Posterior vena cava (tissue), 2 donors: ENCODE measurements at places on chromosomes 7 and 10.

DNA sequence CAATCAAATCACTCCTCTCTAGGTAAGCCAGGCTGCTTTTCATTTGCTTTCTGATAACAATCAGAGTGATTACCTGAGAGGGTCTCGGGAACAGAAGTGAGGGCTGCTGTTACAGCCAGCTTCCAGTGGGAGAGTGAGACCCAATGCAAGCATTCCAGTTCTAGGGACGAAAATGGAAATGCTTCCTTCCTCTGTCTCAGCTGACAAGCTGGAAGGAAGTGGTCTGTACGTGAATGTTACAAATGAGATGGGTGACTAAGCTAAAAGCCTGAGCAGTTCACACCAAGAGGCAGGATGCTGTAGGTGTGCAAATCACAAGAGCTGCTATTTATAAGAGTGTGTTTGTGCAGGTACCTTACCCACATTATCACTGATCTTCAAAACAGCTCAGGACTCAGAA lies 772.4 kb downstream of the GRID1 start:
- no peak for DNase-seq

DNA sequence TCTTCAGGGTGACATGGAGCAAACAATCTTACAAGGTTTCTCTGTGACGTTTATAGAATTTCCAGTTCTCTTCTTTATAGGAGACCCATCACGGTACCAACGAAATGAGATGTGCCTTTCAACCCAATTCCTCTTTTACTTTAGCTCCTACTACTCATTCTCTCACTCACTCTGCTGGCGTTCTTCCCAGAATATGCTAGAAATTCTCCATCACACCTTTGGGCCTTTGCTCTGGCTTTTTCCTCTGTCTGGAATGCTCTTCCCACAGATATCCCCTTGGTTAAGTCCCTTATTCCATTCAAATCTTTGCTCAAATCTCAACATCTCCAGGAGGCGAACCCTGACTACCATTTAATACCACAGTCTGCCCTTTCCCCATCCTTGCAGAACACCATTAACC lies 39.0 kb downstream of the SEMA3C start:
- DNase-seq = no peak

DNA sequence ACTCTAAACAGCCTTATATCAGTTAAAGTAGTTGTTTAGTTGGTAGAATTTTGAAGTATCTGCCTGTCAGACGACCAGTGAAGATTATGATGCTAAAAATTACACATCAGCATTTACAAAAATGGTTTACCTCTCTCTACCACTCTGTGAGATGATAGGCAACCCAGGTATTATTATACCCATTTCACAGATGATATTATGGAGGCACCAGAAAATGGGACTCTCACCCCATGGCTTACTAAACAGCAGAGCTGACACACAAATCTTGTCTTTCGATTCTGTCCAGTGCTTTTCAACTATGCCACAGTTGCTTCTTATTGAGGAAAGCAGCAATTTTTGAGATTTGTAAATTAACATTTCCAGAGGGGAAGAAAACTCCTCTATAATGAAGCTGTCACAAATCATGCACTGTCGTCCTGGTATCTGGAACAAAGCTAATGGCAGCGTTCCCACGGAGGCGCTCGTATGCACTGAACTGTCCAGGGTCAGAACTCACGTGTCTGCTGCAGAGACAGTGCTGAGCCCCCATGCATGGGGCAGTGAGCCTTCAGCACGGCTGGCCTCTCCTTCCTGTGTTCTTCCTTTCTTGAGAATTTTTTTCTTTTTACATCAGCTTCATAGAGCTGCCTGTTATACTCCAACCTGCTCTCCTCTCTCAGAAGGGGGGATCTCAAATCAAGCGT lies 381.1 kb downstream of the SDK1 start:
- no peak for DNase-seq

DNA sequence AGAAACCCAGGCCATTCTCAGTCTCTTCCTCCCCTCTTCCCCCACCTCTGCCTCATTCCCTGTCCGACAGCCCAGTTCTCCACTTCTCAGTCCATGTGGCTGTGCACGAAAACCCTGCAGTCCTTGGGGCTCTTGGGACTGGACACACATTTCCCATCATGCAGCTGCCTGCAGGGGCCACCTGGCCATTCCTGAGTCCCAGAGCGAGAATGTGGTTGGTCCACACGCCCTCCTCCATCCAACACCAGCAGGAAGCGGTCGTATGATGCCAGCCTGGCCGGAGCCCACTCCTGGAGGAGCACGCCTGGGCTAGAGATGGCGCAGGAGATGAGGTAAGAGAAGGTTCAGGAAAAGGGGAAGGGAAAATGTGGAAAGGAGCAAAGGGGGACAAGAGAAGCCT lies 222.5 kb downstream of the USP6NL start:
- DNase-seq = peak; percentile 65

DNA sequence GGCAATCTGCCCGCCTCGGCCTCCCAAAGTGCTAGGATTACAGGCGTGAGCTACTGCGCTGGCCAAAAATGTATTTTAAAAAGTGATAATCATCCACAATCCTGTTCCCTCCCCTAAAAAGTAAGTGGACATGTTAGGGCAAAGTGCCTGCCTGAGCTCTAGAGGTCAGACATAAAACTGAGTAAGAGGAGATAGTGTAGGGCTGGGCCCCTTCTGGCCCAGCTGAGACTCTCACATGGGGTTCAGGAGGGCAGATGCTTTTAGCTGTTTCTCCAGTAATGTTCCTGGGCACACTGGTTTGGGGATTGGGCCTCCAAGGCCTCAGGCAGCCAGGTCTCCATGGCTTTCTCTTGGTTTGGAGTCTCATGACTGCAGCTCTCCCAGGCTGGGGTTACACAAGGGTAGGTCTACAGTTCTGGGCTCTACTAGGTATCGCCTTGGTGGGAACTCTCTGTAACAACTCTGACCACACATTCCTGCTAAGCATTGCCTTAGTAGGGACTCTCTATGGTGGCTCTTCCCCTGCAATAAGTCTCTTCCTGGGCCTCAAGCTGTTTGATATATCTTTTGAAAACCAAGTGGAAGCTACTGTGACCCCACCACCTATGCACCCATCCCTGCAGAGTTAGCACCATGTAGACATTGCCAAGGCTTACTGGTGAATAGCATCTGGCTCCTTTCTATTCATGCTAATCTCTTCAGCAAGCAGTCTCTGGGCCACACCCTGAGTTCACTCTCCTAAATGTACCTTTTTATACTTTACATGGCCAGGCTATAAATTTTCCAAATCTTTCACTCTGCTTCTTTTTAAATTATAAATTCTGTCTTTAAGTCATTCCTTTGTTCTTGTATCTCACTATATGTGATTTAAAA lies 6.9 kb upstream of the NUDCD3 start:
- no peak for DNase-seq

DNA sequence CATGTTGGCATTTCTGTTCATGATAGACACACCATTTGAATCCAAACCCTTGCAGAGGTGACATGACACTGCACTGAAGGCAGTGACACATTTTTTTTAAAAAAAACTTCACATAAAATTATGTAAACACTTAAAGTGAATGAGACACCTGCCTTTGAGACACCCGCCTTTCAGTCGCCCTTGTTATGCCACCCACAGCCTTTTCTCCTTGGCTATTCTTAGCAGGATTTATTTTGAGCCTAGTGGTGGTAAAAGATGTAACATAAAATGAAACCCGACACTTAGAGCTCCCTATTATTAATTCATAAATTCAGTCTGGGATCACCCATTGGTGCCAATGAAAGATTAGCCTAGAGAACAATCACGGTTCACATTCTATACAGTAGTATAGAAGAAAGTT lies 161.3 kb downstream of the DYNC1I1 start:
- DNase-seq = no peak

GRCh38 chr7:42174391-42174912 lies 62.6 kb downstream of the GLI3 start:
- DNase-seq = no peak

GRCh38 chr7:79979437-79979836 lies 155.2 kb upstream of the GNAI1 start:
- DNase-seq = no peak

GRCh38 chr10:44253769-44254462 lies 131.0 kb downstream of the CXCL12 start:
- peak; percentile 86 for DNase-seq

DNA sequence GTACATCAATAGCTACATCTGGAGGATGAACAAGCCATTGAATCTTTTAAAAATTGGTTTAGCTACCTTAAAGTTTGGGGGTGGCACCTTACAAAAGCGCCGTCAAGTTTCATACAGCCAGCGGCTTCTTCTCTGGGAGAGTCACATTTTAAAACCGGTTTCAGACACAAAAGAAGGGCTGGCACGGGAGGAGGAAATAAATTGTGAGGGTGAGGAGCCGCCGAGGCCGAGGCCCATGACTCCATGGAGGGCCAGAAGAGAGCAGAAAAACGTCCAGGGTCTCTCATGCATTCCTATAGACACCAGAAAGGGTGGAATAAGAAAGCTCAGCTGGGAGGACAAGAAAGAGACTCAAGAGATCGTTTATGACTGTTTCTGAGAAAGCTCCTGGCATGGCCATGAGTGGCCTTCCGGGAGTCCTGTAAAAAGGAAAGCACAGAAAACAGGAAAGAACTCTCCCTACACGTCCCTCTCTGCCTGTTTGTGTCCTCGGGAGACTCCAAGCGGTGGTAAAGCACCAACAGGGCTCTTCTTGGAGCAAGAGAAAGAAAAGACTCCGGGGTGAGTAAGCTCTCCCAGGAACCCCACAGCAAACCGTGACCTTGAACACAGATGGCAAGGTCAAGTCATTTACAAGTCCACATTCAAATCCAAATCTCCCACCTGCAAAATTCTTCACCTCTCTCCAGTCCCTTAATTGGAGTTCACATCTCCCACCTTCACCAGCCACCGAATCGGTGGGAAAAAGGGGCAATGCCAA lies 1.8 kb downstream of the FRAT2 start:
- DNase-seq = peak; percentile 75

DNA sequence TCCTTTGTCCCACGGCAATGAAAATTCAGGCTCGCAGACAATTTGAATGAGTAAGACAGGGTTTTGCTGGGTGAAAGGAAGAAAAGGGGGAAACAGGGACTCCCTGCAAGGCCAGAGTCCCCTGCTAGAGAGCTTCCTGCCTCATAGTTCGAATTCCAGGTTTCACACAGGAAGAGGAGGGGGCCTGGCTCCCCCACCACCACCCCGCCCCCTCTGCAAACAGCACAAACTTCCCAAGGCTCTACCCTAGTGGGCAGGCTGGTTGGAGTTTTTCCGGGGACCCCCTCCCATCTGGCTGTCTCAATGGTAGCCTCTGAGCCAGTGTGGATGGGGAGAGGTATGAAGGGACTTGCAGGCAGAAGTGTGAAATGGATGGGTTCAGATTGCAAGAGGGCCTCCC lies 57.4 kb upstream of the NEBL start:
- no peak for DNase-seq

- no peak for DNase-seq
Measured at GRCh38 chr7:55021053-55021452, 2.2 kb downstream of the EGFR start.

- DNase-seq = no peak
Measured at GRCh38 chr7:91892099-91892705, 11.7 kb upstream of the MTERF1 start.

GRCh38 chr7:106521541-106521940 lies 139.4 kb downstream of the CCDC71L start:
- DNase-seq = no peak

- DNase-seq = no peak
Measured at GRCh38 chr7:41900532-41900931, 197.6 kb upstream of the INHBA start.

- no peak for DNase-seq
Measured at GRCh38 chr10:128897401-128898129, 569.5 kb upstream of the MGMT start.

- peak; percentile 47 for DNase-seq
Measured at GRCh38 chr10:47033081-47033480, 121.9 kb downstream of the PTPN20 start.

DNA sequence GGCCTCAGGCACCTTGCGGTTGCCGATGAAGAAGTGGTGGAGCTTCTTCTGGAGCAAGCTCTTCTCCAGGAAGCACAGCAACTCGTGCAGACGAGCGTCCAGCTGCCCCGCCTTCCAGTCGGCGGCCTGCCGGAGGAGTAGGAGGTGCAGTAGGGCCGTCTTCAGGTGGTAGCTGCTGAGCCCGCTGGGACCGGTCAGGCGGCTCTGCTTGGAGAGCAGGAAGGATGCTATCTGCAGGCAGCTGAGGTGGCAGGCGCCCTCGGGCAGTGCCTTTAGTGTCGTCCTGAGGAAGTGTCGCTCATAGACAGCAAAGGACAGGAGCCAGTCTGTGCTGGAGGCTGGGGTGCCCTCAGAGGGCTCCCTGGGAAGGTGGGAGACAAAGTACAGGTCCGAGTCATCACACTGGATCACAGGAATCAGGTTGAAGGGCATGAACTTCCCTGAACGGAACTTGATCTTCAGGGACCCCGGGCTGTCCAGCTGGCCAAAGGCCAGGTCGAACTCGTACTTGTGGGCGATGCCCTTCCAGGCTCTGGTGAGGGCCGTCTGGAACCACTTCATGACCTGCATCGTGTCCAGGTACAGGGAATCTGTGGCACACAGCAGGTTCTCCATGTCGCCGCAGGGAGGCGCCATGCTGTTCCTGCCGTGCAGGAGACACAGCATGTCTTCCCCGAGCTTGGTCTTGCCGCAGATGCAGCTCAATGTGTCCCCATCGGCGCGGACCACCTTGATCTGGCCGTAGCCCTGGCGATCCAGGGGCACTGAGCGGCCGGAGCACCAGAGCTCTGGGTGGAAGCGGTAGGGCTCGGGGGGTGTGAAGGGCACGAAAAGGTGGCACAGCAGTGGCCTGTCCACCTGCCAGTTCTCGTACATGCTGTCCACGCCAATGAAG lies 23.4 kb downstream of the ITPRIP start:
- DNase-seq = no peak

DNA sequence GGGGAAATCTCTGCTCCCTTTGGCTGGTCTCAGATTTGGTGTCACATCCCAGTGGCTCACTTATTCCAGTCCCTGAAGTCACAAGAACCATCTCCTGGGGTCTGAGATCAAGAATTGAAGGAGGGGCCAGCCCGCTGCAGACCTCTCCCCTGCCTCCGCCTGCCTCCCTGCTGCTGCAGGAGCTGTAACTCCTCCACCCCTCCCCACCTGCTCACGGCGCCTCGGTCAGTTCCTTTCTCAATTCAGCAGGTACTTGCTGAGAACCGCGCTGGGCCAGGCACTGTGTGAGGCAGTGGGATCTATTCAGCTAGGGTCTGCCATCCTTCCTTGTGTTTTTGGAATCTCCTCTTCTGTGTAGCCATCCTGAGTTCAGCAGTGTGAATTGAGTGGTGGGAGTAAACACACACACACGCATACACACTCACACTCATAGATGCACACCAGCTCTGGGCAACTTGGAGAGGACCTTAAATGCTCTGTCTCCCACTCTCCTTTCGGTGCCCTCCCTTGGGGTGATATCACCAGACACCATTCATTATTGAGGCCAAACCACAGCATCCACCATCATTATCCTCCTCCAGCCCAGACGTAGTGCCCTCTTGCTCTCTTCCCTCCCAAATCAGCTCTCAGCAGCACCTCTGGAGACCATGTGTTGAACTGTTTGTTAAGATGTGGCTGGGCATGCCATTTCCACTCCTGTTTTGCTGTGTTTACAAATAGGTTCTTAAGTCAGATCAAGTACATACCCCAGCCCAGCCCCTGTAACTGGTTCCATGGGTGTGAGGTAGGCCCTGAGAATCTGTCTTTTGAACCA lies 22.0 kb upstream of the ANKRD2 start:
- DNase-seq = peak; percentile 68
